ENCODE measurements at places on chromosomes 4 and X. TPM values are rescaled to one million over a fixed set of nuclear protein-coding genes. Genes with fewer than 3 reads are reported as not detected.

GRCh38 chr4:99536271-99536670, 25.4 kb downstream of the C4orf17 start:
- DNase-seq = no peak

The MGAT4D gene
- not detected for total RNA-seq

DNA sequence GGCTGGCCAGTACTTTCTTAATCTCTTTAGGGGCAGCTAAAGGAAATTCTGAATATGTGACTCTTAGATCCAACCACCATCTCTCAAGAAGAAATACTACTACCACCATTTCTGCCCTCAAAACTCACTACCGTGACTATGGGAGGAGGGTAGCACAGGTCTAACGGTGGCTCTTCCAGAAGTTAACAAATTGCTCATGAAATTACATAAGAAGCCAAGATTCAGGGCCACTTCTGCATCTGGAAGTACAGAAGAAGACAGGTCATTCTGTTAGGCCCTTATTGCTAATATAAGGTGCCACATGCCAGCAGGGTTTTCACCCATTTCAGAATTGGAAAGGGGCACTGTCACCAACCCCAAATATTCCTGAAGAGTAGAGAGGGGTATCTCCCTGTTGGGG, 19.6 kb upstream of the NKRF start:
- DNase-seq = no peak

- DNase-seq = no peak
These were observed 15.2 kb downstream of the GUCY1B1 start for GRCh38 chr4:155774033-155774432.

The MAGEA2 gene
- not detected for total RNA-seq

- no peak for DNase-seq
These were observed 14.3 kb upstream of the TDO2 start for GRCh38 chr4:155889031-155889793.

The GAGE12H gene
- not detected for total RNA-seq

- no peak for DNase-seq
These were observed 175.8 kb downstream of the PPP1R2C start for GRCh38 chrX:42602136-42602535.

DNA sequence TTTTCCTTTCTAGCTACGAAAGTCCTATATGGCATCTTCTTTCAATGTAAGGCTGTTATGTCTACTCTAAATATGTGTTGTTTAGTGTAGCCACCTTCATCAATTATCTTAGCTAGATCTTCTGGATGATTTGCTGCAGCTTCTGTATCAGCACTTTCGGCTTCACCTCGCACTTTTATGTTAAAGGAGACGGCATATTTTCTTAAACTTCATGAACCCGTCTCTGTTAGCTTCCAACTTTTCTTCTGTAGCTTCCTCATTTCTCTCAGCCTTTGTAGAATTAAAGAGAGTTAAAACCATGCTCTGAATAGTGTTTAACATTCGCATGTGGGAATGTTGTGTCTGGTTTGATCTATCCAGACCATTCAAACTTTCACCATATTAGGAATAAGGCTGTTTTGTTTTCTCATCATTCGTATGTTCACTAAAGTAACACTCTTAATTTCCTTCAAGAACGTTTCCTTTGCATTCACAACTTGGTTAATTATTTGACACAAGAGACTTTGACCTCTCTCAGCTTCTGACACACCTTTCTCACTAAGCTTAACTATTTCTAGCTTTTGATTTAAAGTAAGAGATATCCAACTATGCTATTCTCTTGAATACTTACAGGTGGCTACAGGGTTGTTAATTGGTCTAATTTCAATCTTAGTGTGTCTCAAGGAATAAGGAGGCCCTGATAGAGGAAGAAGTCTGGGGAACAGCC, 476.8 kb downstream of the GABRG1 start:
- no peak for DNase-seq

- DNase-seq = no peak
These were observed 12.5 kb downstream of the KLHL15 start for GRCh38 chrX:24014388-24015018.

The TNIP3 gene
- total RNA-seq = not detected

The SGMS2 gene
- total RNA-seq = 293 TPM

The SPIN2A gene
- total RNA-seq = 0.17 TPM

- no peak for DNase-seq
These were observed 246.9 kb upstream of the GPC4 start for GRCh38 chrX:133661962-133662839.

The SMPX gene
- total RNA-seq = 42.8 TPM

The APBB2 gene
- 51.7 TPM for total RNA-seq

The LONRF3 gene
- total RNA-seq = 19.9 TPM

DNA sequence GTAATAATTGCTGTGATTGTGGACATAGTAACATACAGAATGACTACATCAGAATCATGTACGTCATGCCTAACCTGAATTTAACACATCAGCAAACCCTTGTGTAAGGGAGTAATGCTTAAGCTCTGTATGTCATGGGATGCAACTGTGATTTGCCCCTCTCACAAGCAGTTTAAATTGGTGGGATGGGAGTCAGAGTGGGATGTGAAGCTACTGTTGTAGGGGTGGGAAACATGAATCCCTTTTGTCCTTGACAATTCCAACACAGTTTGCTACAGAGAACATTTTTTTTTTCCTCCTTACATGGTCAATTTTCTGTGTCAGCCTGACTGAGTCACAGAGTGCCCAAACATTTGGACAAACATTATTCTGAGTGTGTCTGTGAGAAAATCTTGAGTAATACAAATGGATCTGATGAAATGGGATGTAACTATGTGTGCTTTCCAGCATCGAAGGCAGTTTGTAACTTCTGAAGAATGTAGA, 392.8 kb downstream of the GPM6A start:
- no peak for DNase-seq
